ENCODE measurements at places on chromosomes 2 and 18.
A peak's percentile ranks its signal among the peaks of the same experiment; 100 is the strongest.

GRCh38 chr2:36478332-36478738 lies 119.6 kb downstream of the FEZ2 start:
- no peak for DNase-seq

DNA sequence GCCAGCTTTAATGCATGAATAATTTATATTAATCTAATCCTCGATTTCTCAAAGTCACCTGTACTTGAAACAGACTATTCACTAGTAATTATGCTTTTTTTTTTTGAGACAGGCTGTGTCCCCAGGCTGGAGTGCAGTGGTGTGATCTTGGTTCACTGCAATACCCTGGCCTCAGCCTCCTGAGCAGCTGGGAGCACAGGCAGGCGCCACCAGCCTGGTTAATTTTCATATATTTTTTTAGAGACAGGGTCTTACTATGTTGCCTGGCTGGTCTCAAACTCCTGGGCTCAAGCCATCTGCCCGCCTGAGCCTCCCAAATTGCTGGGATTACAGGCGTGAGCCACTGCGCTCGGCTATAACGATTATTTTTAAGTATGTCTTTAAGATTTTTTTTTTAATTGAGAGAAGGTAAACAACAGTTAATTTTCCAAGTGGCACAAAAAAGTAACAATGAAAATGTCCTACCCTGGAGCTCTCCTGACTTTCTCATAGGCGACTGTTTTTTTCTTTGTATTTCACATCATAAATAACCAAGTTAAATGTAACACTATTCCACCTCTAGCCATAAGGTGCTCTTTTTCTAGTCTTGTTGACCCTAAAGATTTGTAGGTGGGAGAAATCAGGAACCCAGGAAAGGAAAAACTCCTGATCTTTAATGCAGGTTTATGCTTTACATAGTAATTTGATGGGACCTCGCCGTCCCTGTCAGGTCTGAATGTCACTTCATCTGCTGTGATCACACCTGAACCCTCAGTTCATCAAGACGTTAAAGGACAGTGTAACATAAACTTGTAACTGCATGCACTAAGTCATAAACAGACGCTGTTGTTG lies 1.3 kb upstream of the ANKRD12 start:
- no peak for DNase-seq

GRCh38 chr2:143397884-143398614 lies 268.8 kb downstream of the ARHGAP15 start:
- no peak for DNase-seq

DNA sequence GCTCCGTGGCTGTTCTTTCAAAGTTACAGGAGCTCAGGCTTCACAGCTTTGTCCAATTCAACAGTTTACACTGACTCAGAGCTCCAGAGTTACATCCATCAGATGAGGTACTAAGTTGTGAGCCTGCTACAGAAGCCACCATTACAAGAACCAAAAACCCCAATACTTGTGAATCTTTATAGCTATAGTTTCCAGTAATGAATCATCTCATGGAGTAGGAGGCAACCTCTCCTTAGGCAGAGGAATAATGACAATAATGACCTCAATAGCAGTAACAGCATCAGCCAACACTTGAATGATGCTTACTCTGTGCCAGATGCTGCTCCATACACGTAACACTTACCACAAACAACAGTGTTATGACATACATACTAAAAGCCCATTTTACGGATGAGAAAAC lies 3.6 kb downstream of the ZC3H8 start:
- DNase-seq = no peak

- DNase-seq = no peak
These were observed 24.3 kb upstream of the KCNF1 start for GRCh38 chr2:10887476-10887875.

- no peak for DNase-seq
These were observed 34.2 kb upstream of the ELAC1 start for GRCh38 chr18:50933684-50934083.

GRCh38 chr2:201833781-201834180 lies 27.4 kb downstream of the CDK15 start:
- no peak for DNase-seq

DNA sequence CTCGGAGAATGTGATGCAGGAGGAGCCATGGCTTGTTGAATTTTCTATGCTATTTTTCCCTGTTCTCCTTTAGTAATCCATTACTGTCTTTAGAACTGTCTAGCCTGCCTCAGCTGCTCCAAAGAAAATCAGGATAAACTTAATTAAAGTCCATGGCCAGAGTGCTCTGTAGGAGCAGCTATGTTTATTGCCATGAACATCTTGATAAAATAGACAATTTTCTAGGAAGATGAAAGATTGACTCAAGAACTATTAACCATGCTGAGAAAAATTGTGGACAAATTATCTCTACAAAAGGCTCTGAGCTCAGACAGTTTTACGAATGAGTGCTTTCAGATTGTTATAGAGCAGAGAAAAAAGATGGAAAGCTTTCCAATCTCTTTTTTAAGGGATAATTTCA lies 193.0 kb downstream of the TTC32 start:
- no peak for DNase-seq

- DNase-seq = no peak
These were observed 129.2 kb upstream of the MEIS1 start for GRCh38 chr2:66305718-66306117.

- DNase-seq = peak; percentile 94
These were observed 616 bp upstream of the SP5 start for GRCh38 chr2:170714381-170715061.

DNA sequence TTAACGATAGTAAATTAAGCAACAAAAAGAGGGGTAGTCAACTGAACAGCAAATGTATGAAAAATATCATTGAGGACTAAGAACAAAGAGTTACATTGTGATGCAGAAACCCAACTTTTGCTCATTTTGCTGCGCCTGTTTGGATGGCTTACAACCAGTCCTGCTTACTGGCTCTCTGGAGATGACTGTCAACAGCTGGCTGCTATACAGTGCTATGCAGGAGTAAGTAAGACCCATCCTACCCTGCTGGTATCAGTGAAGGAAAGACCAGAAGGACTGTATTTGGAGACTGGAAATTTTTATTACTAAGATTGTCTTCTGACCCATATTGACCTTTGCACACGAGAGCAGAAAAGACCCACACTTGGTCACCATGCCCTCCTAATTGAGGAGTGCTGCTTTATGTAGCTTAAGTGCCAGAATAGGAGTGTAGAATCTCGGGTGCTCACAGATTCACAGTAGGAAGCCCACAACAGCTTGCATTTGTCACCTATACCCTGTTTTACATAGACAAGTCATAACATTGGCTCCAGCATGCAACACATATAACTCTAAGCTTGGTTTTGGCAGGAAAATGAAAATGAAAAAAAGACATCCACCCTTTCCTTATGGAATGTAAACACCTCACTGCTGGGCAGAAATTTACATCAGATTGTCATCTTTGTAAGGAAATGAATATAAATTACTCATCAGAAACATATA lies 1915.0 kb upstream of the CELF4 start:
- DNase-seq = no peak

- no peak for DNase-seq
These were observed 225.0 kb upstream of the HS6ST1 start for GRCh38 chr2:128543646-128544045.

GRCh38 chr2:20212459-20212870 lies 12.5 kb downstream of the SDC1 start:
- DNase-seq = no peak

GRCh38 chr2:75027886-75028285 lies 69.4 kb downstream of the POLE4 start:
- no peak for DNase-seq

- DNase-seq = no peak
These were observed 173.0 kb downstream of the SMAD7 start for GRCh38 chr18:48777744-48778116.

GRCh38 chr18:59672235-59672711 lies 24.9 kb downstream of the CCBE1 start:
- no peak for DNase-seq

GRCh38 chr2:22838461-22838860 lies 546.5 kb upstream of the KLHL29 start:
- DNase-seq = no peak

GRCh38 chr2:137892739-137893138 lies 71.5 kb upstream of the HNMT start:
- DNase-seq = no peak

GRCh38 chr2:170722301-170722700 lies 7.2 kb downstream of the SP5 start:
- no peak for DNase-seq

GRCh38 chr2:196131384-196131937 lies 39.9 kb downstream of the STK17B start:
- DNase-seq = peak; percentile 4

DNA sequence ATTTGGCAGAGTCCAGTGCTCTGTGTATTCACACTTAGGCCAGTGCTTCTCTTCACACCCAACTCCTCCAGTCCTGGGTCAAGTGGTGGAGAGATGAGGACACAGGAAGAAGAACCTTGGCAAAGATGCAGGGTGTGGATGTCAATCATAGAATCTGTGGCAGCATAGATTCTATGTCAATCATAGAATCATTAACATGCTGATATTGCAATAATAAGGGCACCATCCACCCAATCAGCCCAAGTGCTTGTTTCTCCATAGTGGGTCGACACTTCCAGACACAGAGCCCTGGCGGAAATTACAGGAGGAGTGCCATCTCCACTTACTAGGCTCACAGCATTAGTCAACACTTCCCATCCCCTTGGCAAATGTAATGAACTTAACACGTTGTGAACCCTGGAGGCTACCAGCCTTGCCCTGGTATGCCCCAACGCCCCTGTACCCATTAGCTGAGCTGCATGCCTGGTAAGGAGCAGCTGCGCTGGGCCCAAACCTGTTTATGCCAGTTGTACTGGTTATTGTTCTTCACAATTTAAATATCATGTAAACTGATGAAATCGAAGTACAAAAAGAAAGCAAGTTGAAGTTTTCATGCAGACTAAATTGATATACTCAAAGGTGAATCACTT lies 161.5 kb upstream of the SMAD2 start:
- no peak for DNase-seq

- no peak for DNase-seq
These were observed 17.5 kb downstream of the PECR start for GRCh38 chr2:216064014-216064630.

- DNase-seq = no peak
These were observed 324.5 kb upstream of the EPHA4 start for GRCh38 chr2:221896505-221897151.

DNA sequence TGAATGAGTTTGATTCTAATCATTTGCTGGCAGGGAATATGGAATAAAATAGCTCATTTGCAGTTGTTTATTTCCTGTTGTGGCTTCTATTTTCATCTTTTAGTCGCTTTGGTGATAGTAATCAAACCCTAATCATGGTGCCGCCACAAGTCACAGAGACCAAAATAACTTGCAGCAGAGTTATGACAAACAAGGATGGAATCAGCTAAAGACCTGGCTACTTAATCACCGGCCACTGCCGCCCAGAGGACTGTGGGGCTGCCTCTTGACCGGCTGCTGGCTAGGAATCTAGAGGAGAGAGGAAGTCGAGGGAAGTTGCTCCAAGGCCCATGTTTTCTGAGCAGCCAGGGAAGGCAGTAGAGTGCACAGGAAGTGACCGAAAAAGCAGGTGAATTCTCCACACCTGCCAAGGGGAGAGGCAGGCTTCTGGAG lies 5.1 kb upstream of the SMAD7 start:
- DNase-seq = no peak

GRCh38 chr2:226187156-226187555 lies 612.5 kb downstream of the IRS1 start:
- no peak for DNase-seq

DNA sequence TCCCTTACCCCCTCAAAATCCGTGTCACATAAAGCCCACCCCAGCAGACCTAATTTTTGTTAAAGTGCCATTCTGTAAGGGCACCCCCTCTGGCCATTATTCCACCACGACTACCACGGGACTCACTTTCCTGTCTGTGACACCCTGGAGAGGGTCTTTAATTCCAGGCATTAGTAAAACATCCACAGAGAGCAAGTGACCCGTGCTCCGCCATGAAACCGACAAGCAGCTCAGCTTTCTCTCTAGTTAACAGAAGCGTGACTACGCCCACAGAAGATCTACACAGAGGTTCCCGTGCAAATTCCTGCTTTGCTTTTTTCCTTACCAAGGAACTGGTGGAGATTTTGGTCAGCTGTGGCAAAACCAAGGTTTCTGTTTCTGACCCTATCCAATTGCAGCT lies 4.4 kb downstream of the SIGLEC15 start:
- DNase-seq = no peak

- DNase-seq = no peak
These were observed 151.6 kb downstream of the CAPN13 start for GRCh38 chr2:30655660-30656059.

- DNase-seq = peak; percentile 64
These were observed 110.7 kb downstream of the RND3 start for GRCh38 chr2:150376553-150377335.

DNA sequence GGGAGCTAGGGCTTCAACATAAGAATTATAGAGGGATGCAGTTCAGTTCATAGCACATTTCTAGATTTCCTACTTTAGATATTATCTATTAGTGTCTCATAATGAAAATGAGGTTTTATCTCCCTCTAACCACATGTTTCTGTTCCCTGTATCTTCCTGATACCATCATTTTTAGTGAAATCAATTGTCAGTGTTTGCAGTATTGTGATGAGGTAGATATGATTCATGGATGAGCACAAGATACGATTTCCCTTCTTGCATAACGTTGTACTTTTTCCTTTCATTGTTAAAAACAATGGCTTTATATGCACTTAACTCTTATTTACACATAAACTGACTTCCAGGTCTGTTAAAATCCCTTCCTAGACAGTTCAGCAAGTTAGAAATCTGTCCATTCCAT lies 211.4 kb downstream of the ZBTB7C start:
- no peak for DNase-seq

DNA sequence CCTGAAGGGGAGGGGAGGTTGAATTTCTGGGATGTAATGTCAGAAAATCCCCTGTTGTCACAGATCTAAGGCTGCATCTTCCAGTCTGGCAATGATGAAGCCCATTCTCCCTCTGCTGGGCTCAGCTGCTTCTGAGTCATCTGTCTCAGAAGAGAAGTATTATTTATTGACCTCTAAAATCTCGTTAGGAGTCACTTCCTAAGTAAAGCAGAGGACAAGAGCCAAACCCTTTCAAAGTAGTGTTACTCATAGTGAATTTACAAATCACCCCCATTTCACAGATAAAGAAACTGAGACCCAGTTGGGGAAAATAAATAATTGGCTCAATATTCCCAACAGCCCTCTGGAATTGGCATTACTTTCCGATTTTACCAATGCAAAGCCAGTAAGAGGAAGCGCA lies 167.3 kb upstream of the SKOR2 start:
- no peak for DNase-seq

- DNase-seq = no peak
These were observed 249.9 kb downstream of the EIPR1 start for GRCh38 chr2:3127710-3128109.

- no peak for DNase-seq
These were observed 17.0 kb upstream of the RBMS1 start for GRCh38 chr2:160510617-160511016.

DNA sequence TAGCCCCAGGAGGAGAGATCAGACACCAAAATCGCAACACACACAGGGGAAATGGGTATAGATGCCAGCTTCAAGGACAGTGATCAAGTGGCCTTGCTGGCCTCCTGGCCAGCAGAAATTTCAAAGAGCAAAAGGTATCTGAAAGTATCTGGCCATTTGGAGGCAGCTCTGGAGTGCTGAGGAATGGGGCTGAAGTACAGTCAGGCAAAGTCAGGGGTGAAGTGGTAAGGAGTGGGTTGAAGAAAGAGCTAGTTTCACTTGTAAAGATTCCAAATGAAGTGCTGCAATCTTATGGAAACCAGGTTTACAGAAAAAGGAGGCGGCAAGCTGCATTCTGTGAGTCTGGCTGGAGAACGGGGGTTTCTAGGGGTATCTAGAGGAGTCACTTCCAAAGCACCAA lies 19.2 kb upstream of the PCBP1 start:
- DNase-seq = no peak
